CD4-positive, alpha-beta T cell (primary cell): ENCODE measurements at places on chromosomes 7 and 10. TPM values are rescaled to one million over a fixed set of nuclear protein-coding genes. Genes with fewer than 3 reads are reported as not detected.
A peak's percentile ranks its signal among the peaks of the same experiment; 100 is the strongest.

DNA sequence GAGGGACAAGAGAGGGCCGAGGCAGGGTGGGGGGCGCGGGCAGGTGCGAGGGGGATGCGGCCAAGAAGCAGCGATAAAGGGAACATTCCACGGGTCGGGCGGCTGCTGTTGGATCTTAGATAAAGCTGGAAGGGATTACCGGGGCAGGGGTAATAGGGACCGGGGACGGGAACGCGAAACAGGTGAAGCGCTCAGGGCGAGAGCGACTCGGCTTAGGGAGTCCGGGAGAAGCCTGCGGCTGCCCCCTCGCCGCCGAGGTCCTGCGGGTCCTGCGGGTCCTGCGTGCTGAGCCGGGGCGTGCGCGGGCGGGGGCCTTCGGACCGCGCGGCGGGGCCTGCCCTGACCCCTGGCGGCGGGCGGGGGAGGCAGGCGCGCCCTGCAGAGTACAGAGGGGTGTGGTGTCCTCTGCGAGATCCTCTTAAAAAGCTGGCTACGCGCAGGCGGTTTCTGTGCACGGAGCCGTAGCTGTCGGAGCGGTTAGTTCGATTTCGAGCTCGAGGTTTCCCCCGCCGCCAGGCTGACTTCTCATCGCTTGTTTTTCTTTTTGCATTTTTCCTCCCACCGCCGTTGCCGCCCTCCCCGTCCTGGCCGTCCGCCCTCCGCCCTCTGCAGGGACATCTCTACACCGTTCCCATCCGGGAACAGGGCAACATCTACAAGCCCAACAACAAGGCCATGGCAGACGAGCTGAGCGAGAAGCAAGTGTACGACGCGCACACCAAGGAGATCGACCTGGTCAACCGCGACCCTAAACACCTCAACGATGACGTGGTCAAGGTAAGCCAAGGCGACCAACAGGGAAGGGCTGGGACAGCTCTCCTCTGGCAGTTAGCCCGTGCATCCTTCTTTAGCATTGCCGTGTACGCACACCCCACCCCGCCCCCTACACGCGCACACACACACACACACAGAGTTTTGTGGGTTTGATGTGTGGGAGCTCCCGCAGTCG is 1.4 kb downstream of the CAV1 start:
- H3K36me3 ChIP-seq: no peaks in the 10 kb centered on the region
- DNase-seq: peak; percentile 42
- H3K27me3 ChIP-seq: peaks cover 49% of the 10 kb centered on the region
- peaks cover 24% of the 10 kb centered on the region for H3K4me1 ChIP-seq
- H3K4me3 ChIP-seq: peak overlapping the region; percentile 52

GRCh38 chr7:45885264-45885882 is 2.9 kb upstream of the IGFBP1 start:
- no peak for DNase-seq
- peaks cover 29% of the 10 kb centered on the region for H3K27me3 ChIP-seq
- H3K4me1 ChIP-seq: no peaks in the 10 kb centered on the region
- H3K36me3 ChIP-seq: no peaks in the 10 kb centered on the region
- no peak overlapping the region for H3K27ac ChIP-seq

DNA sequence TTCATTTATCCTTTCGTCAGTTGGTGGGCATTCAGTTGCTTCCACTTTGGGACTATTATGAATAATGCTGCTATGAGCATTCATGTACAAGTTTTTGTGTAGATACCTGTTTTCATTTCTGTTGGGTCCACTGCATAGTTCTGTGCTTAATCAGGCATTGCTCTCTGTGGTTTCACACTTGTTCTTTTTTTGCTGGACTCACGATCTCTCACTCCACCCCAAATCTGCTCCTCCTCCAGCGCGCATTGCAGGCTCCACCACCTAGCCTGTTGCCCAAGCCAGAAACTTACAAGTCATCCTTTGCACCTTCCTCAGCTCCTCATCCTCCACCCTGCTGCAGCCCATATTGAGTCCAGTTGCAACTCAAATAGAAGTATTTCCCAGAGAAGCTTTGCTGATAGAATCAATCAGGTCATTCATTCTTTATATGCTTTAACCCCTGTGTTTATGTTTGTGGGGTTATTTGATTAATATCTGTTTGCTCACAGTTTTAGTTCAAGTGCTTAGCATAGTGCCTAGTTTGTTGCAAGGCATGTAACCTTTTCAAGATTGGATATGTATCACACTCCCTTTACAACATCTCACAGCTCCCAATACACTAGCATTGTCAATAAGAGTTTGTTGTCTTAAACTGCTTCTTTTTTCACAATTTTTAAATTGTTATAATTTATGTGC is 16.6 kb upstream of the AFAP1L2 start:
- peaks cover 6% of the 10 kb centered on the region for H3K27me3 ChIP-seq
- no peak overlapping the region for H3K4me3 ChIP-seq
- H3K36me3 ChIP-seq: no peaks in the 10 kb centered on the region
- DNase-seq: no peak
- no peaks in the 10 kb centered on the region for H3K4me1 ChIP-seq

GRCh38 chr7:151699928-151700319 is 177.0 kb downstream of the PRKAG2 start:
- peaks cover 2% of the 10 kb centered on the region for H3K36me3 ChIP-seq
- H3K27ac ChIP-seq: no peak overlapping the region
- DNase-seq: no peak
- H3K4me3 ChIP-seq: no peak overlapping the region

Gene ATP5MK
- total RNA-seq: 107 TPM

- H3K27me3 ChIP-seq: no peaks in the 10 kb centered on the region
- no peak overlapping the region for H3K4me3 ChIP-seq
- H3K27ac ChIP-seq: no peak overlapping the region
- DNase-seq: no peak
Measured at GRCh38 chr10:69321865-69322264, 43.6 kb downstream of the HK1 start.

DNA sequence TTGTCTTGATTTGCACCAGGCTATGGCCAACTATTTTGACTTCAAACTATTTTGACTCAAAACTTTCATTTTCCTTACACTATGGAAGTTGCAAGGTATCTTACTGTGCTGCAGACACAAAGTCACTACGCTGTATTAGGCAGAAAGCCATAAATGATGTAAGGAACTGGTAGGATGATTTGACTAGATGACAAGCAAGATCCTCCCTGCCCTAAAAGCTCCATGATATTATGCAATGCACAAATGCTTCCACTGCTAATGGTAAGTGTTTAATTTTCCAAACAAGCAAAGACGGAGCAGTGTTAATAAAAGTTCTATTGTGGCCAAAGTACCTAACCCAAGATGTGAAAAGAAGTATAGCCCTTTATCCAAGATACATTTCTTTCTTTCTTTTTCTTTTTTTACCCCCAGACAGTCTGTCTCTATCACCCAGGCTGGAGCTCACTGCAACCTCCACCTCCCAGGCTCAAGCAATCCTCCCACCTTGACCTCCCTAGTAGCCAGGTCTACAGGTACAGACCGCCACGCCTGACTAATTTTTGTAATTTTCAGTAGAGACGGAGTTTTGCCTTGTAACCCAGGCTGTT is 98.2 kb downstream of the ANK3 start:
- no peak overlapping the region for H3K4me3 ChIP-seq
- H3K27ac ChIP-seq: no peak overlapping the region
- H3K27me3 ChIP-seq: no peaks in the 10 kb centered on the region
- no peak for DNase-seq

GRCh38 chr10:113754768-113755167 is 3.3 kb downstream of the PLEKHS1 start:
- H3K4me1 ChIP-seq: no peaks in the 10 kb centered on the region
- no peak overlapping the region for H3K4me3 ChIP-seq

GRCh38 chr7:136130511-136131303 is 153.5 kb upstream of the MTPN start:
- H3K36me3 ChIP-seq: no peaks in the 10 kb centered on the region
- no peaks in the 10 kb centered on the region for H3K4me1 ChIP-seq
- H3K27me3 ChIP-seq: no peaks in the 10 kb centered on the region
- DNase-seq: no peak

DNA sequence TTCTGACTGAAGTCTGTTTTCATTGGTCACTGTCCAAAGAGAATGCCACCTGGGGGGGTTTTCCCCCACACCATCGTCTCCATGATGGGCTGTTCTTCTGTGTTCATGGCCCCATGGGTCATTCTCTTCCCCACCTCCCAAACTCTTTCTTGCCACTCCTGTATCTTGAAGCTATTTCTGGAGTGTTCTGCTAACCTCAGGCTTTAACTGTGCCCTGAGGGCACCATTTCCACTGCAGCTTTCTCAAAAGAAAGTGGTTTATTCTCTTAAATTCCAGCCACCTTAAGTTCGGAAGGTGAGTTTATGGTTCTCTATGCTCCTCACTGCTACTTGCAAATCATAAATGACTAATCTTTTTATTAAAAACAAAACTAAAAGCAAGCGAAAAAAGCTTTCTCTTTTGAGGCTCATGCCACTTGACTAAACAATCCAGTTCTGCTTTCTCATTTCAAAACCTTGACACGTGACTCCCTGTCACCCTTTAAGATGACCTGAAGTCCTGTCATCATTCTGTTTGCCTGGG is 7.4 kb upstream of the APBB1IP start:
- peak overlapping the region; percentile 49 for H3K27ac ChIP-seq
- no peaks in the 10 kb centered on the region for H3K27me3 ChIP-seq
- DNase-seq: no peak
- peak overlapping the region; percentile 19 for H3K4me3 ChIP-seq
- no peaks in the 10 kb centered on the region for H3K36me3 ChIP-seq
- peaks cover 17% of the 10 kb centered on the region for H3K4me1 ChIP-seq

Gene STK31
- 0.20 TPM for total RNA-seq

Gene CREB3L2
- 12.9 TPM for total RNA-seq

GRCh38 chr10:79055892-79056291 is 12.9 kb upstream of the ZMIZ1 start:
- no peak overlapping the region for H3K4me3 ChIP-seq
- H3K4me1 ChIP-seq: peaks cover 33% of the 10 kb centered on the region
- DNase-seq: no peak
- H3K36me3 ChIP-seq: no peaks in the 10 kb centered on the region
- no peaks in the 10 kb centered on the region for H3K27me3 ChIP-seq

DNA sequence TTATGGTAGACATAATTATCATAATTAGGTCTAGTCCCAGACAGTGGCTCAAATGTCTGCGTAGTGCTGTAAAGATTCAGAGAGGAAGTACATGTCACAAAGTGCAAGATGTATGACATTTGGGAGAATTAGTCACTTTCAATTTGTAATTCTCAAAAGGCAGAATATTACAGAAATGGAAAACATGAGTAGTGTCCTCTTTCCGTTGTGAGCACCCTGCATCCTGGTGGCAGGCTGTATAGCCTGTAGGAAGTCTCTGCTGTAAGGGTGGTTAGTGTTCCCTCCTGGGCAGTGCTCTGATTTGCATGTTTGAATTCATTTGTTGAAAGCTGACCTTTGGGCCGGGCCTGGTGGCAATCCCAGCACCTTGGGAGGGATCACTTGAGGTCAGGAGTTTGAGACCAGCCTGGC is 17.0 kb downstream of the CDK14 start:
- no peak overlapping the region for H3K4me3 ChIP-seq
- no peaks in the 10 kb centered on the region for H3K36me3 ChIP-seq
- H3K4me1 ChIP-seq: no peaks in the 10 kb centered on the region

DNA sequence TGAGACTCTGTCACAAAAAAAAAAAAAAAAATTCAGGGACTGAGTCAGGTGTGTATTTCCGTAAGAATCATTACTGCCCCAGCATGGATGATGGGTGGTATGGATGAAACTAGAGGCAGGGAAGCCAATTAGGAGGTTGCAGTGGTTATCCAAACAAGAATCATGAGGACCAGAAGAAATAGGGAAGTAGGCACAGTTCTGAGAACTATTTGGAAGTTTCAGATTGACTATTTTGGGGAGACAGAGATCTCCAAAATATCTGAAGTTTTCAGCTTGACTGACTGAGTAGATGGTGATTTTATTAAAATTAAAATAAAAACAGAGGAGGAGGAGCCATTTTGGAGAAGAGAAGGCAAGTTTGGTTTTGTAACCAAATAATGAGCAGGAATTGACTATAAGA is 119.4 kb upstream of the NRBF2 start:
- H3K36me3 ChIP-seq: no peaks in the 10 kb centered on the region
- H3K4me1 ChIP-seq: no peaks in the 10 kb centered on the region
- no peak overlapping the region for H3K27ac ChIP-seq
- H3K4me3 ChIP-seq: no peak overlapping the region
- H3K27me3 ChIP-seq: no peaks in the 10 kb centered on the region
- no peak for DNase-seq

Gene CYP3A5
- total RNA-seq: not detected

Gene RADIL
- not detected for total RNA-seq

Gene NRCAM
- total RNA-seq: 7.0 TPM

- no peaks in the 10 kb centered on the region for H3K36me3 ChIP-seq
- no peak overlapping the region for H3K27ac ChIP-seq
- H3K27me3 ChIP-seq: no peaks in the 10 kb centered on the region
- H3K4me1 ChIP-seq: no peaks in the 10 kb centered on the region
- no peak overlapping the region for H3K4me3 ChIP-seq
Measured at GRCh38 chr10:4007771-4008170, 222.8 kb upstream of the KLF6 start.

DNA sequence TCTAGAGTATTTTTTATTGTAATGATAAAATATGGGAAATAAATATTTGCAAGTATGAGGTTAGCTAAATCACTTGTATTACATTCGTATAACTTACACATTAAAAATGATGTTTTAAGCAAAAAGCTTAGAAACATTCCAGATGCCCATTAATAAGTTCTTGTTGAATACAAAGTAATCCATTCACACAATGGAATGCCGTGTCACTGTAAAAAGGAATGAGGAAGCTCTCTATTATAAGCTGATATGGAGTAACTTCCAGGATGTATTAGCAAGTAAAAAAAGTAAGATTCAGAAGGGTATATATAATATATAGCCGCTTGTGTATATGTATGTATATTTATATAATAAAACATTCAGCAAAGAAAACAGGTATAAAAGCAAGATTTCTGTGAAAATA is 412.8 kb upstream of the MTPN start:
- H3K36me3 ChIP-seq: no peaks in the 10 kb centered on the region
- H3K27ac ChIP-seq: no peak overlapping the region
- DNase-seq: no peak
- no peak overlapping the region for H3K4me3 ChIP-seq
- H3K27me3 ChIP-seq: no peaks in the 10 kb centered on the region

Gene ABCB8
- total RNA-seq: 57.0 TPM

DNA sequence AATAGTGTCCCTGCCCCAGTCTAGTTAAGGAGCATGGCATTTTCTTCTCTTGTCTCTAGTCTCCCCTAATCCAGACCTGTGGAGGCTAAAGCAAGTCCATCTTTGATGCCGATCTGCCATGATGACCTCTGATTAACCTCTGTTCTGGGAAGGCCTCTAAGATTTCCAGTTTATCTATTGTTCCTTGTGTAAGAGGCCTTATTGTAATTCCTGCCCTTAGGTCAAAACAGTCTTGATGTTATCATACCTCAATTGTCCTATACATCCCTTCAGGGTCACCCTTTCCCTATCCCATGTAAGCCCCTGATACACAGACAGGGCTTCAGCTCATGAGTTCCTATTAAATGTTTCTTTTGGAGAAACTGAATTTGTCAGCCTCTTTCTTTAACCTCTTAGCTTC is 4.9 kb upstream of the ZMIZ2 start:
- H3K4me3 ChIP-seq: no peak overlapping the region
- no peaks in the 10 kb centered on the region for H3K27me3 ChIP-seq
- DNase-seq: no peak
